Effector CD4-positive, alpha-beta T cell (primary cell): ENCODE measurements at places on chromosomes 1 and 21.

DNA sequence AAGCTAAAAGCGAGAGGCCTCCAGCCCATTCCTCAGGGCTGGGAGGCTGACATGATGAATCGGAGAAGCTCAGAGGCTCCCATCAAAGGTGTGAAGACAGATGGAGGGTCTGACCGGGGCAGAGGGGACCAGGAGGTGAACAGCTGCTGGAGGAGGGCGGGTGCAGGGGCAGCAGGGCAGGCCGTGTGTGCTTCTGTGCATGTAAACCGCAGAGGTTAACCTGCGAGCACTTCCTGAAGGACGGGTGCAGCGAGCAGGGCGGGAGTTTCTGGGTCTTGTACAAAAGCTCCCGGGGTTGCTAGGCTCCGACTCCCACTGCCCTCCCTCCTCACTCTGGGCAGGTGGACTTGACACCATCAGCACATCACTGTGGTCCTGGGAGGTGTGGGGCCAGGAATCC, 75.2 kb downstream of the PAX7 start:
- DNase-seq, result no peak

- no peak for DNase-seq
Observed at GRCh38 chr1:58754683-58755467, 29.0 kb downstream of the JUN start.

DNA sequence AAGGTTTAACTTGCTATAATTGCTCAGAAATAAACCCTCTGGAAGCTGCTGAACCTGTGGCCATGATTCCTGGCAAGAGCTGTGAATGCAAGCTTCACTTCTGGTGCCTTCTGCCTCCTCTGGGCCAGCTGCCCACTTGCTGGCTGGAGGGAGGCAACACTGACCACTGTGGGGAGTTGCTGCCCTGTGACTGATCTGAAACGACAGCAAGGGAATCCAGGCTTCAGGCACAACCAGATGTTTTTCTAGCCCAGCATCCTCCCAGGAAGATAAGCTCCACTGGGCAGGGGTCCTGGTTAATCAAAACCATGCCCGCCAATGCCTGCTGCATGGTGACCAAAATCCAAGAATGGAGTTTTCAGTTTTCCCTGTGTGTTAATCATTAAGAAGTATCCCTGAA, 180.0 kb upstream of the HMGB4 start:
- no peak for DNase-seq

DNA sequence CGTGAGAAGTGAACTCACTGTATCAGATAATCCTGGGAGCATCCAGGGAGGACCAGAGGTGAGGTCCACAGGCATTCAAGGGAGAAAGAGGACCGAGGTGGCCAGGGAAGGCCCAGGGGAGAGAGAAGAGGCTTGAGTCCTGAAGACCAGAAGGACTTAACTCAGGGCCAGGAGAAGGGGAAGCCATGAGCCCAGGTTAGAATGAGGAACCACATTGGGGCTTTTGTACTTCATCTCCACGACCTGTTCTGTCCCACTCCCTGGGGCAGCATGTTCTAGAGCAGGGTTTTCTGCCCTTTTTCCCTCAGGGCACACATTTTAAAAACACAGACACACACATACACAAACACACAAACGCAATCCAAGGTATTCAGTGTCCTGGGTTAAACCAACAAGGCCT, 8.4 kb downstream of the LGR6 start:
- no peak for DNase-seq

DNA sequence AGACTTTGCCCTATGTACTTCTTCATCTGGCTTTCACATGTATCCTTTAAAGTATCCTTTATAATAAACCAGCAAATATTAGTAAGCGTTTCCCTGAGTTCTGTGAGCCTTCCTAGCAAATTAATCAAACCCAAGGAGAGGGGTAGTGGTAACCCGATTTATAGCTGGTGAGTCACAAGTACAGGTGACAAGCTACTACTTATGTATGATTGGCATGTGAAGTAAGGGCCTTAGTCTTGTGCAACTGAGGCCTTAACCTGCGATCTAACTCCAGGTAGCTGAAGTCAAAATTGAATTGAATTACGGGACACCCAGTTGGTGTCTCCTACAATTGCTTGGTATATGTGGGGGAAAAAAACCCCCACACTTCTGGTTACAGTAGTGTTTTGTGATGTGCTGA, 26.0 kb downstream of the SLC16A1 start:
- DNase-seq, result no peak

DNA sequence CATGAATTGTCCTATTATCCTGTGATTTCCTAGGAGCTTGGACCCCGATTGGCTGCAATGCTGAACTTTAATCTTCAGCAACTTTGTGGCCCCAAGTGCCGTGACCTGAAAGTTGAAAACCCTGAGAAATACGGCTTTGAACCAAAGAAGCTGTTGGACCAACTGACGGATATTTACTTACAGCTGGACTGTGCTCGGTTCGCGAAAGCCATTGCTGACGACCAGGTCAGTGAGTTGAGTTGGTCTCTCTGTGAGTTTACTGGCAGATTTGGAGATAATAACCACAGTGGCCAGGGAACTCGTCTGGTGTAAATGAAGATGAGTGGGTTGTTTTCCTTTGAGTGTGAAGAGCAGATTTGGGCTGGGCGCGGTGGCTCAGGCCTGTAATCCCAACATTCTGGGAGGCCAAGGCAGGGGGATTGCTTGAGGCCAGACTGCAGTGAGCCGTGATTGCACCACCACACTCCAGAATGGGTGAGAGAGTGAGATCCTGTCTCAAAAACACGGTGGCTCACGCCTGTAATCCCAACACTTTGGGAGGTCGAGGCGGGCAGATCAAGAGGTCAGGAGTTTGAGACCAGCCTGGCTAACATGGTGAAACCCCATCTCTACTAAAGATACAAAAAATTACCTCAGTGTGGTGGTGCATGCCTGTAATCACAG, 39.1 kb upstream of the KIF1B start:
- no peak for DNase-seq

- DNase-seq, result no peak
Observed at GRCh38 chr1:154777781-154778180, 92.3 kb downstream of the KCNN3 start.

DNA sequence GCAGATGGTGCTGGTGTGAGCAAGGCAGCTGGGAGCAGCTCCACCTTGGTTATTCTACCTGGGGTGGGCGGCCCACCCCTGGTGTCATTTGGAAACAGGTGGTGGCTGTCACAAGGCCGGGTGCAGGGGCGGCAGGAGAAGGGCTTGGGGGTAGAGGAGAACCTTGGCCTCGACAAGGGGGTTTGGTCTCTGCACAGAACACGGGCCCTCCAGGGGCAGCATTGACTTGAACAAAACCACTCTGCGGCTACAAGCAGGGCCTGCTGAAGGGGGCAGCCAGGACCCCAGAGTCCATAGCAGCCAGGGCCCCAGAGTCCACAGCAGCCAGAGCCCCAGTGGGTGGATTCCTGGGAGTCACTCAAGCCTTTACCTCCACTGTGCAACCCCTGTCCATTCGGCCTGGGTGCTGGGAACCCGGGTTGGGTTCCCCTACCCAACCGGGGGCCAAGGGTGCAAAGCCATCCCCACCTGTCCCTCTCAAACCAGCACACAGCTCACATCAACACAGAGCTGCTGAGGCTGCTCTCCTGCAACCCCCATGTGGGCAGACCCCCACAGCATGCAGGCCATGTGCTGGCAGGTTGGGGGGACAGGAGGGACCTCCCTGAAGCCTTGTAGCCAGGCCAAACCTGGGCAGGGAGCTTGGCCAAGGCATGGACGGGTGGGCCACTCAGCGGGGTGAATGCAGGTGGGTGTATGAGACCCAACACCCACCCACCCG, 7.7 kb downstream of the TRIM11 start:
- DNase-seq, result no peak

- no peak for DNase-seq
Observed at GRCh38 chr1:51829058-51829457, 49.5 kb downstream of the NRDC start.
